ENCODE measurements at places on chromosomes 6 and 20.

DNA sequence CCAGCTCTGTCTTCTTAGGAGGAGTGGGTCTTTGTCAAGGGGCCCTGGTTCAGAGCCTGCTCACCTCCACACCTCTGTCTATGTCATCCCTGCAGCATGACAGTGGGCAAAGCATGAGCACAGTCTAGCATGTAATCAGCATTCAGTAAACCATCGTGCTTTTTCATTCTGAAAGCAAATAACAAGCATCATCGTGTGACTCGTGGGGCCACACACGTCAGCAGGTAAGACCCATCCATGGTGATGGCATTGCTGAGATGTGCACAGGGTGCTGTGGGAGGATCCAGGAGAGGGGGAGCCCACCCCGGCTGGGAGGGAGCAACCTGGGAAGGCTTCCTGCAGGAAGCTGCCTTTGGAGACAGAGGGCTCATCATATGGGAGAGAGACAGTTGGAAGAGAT is 106.7 kb downstream of the TMEM242 start:
- no peak for DNase-seq

DNA sequence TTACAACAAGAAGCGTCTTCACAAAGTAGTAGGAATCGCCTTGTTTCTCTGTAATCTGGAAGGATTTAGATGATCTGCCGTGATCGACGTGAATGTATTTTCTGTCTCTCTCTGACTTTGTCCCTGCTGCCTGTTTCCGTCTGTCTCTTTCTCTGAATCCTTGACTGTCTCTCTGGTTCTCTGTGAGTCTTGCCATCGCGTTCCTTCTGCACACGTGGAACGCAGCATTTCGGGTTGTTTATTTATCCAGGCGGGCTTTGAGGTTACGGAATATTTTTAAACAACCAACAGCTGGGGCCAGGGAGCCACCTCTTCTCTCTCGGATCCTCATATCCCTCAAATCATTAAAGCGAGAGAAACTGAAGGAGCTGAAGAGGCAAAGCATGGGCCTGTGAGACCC is 215.9 kb downstream of the ZDHHC14 start:
- no peak for DNase-seq

- no peak for DNase-seq
Measured at GRCh38 chr20:24423390-24424313, 45.8 kb upstream of the SYNDIG1 start.

DNA sequence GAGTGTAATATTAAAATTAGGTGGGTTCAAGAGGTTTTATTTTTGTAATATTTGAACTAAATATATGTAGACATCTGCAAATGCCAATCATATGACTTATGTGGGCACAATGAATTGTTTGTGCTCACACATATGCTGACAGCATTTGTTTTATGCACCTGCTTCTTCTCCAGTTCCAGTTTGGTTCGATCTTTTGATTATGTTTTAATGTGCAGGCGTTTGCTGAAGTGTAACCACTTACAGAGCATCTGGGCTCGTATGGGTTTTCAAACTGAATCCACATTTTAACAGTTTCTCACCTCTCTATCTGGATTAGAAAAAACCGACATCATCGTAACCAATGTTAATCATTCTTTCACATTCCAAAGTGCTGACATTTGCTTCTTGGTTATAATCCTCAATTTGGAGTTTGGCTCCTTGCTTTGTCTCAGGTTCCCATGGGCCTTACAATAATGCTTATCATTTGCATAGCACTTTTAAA is 129.1 kb upstream of the SPACA1 start:
- DNase-seq: no peak

All from activated CD4-positive, alpha-beta T cell treated with anti-CD3 and anti-CD28 coated beads for 24 hours (primary cell).